ENCODE measurements at places on chromosomes 11 and 22.

DNA sequence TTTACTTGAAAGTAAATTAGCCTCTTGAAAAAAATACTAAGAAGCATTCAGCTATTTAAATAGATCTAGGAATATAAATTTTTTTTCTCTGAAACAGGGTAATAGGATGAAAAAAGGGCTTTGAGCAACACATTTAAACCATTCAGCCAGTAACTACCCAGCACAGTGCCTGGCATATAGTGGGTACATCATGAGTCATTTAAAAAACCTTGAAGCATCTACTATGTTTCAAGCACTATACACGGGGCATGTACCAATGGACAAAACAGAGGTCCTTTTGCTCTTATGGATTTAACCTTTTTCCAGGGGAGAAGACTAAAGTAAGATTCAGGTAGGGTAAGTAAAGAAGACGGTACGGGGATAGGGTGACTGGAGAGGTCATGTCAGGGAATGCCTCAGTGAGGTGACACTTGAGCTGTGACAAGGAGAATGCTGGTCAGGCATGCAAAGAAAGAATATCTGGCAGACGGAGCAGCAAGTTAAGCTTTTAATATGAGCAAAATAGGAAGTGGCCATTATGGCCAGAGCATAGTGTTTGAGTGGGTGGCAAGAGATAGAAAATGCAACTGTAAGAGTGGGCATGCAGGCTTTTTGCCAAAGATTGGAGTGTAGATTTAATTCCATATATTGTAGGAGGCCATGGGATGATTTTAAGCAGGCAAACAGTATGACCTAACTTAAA, 101.1 kb downstream of the HIPK3 start:
- no peak for DNase-seq

- no peak for DNase-seq
These were observed 92.9 kb downstream of the DHCR7 start for GRCh38 chr11:71355281-71355680.

- DNase-seq, result no peak
These were observed 117.6 kb downstream of the DSCAML1 start for GRCh38 chr11:117679461-117679860.

DNA sequence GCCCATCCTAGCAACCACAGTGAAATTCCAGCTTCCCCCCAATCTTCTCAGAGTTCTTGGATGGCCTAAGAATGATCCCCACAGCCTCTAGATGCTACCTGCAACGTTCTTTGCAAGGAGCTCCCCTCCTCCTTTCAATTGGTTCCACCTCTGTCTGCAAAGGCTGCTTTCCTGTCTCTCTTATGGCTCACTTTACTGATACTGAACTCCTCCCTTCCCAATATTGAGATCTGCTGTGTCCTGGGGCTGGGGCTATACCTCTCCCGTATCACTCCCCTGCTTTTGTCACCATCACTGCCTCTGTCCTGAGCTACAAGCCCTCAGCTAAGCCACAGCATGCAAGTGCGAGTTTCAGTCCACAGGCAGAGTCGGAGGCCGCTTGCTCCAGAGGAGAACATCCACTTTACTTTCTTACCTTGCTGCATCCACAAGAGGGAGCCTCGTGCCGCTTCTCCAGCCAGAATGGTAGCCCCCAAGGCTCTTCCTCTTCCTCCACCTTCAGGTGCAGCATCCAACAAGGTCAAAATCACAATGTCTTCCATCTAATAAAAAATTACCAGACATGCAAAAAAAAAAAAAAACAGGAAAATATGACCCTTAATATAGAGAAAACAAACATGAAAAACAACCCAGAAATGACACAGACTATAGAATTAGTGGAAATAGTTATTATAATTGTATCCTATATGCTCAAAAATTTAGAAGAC, 48.6 kb upstream of the TMEM45B start:
- DNase-seq, result peak; percentile 57

GRCh38 chr22:25388866-25389540, 169.6 kb downstream of the CRYBB2 start:
- no peak for DNase-seq

DNA sequence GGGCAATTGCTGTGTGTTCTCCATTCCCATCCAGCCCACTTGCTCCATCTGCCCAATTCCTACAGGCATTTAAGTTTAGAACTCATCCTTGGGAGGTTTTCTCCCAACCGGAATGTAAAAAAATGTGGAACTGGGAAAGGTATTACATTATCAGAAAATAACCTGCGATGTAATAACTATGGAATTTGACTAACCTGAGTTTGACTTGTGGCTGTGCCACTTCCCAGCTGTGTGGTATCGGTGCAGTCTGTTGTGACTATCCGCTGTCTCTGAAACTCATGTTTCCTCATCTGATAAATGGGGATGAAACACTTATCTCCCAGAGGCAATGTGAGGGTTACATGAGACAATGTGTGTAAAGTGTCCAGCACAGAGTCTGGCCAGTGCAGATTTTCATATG, 77.6 kb downstream of the TENM4 start:
- no peak for DNase-seq

DNA sequence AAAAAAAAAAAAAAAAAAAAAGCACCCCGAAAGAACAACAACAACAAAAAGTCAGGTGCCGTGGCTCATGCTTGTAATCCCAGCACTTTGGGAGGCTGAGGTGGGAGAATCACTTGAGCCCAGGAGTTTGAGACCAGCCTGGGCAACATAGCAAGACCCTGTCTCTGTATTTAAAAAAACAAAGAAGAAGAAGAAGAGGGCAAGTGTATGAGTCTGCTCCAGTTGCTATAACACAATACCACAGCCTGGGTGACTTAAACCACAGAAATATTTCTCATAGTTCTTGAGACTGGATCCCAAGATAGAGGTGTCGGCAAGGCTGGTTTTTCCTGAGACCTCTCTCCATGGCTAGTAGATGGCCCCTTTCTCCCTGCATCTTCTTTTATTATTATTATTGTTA, 12.4 kb downstream of the CRYBA4 start:
- no peak for DNase-seq

GRCh38 chr11:63837027-63837688, 1.8 kb upstream of the MARK2 start:
- peak; percentile 83 for DNase-seq

DNA sequence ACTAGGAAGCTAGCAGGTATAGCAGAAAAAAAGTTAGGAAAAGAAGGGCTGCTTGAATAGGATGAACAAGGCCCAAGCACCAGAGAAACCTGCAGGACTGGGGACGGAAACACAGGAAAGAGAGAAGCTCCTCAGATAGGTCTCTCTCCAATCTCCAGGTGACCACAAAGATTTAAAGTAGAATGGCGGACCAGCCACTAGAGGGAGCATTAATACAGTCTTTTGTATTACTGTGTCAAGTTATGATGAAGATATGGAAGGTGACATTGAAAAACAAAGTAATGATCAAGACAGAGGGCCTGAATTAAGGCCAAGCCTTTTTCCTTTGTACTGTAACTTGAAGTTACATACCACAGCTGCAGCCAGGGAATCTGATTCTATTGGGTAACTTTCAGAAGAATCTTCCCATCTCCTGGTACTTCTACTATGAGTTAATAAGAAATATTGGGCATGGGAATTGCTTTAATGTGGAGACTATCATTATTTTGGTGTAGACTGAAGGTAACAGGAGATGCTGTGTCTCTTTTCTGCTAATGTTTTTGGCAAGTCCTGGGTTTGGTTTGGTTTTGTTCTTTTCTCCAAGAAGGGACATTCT, 33.8 kb downstream of the OR2AG2 start:
- DNase-seq, result peak; percentile 70

DNA sequence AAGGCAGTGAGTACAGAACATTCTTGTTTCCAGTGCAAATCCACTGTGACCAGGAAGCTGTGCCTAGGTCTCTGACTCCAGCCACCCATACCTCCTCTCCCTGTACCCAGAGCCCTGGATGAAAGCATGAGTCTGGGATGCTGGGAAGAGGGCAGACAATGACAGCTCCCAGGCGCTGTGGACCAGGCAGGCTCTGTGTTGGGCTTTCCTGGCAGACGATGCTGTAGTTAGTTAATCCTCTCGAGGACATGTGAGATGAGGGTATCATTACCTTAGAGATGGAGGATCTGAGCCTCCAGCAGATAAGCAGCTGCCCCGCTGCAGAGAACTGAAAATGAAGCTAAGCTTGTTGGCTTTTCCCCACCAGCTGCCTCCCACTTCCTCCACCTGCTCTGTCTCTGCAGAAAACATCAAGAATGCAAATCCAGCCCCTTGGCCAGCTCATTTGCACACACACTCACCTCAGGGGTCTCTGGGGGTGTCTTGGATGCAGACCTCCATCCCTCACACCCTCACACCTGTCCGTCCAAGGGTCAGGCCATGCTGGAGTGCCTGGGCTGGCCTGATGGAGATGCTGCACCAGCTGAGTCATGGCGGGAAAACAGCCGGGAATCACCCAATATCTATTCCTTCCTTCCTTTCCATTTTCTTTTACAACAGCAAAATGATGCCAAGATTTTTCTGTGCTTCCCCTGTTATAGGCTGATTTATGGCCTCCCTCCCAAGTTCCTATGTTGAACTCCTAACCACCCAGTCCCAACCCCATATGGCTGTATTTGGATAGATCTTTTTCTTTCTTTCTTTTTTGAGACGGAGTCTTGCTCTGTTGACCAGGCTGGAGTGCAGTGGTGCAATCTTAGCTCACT, 94.9 kb upstream of the SEPTIN5 start:
- DNase-seq, result no peak

GRCh38 chr22:38970551-38970950, 11.6 kb upstream of the APOBEC3B start:
- DNase-seq, result no peak

DNA sequence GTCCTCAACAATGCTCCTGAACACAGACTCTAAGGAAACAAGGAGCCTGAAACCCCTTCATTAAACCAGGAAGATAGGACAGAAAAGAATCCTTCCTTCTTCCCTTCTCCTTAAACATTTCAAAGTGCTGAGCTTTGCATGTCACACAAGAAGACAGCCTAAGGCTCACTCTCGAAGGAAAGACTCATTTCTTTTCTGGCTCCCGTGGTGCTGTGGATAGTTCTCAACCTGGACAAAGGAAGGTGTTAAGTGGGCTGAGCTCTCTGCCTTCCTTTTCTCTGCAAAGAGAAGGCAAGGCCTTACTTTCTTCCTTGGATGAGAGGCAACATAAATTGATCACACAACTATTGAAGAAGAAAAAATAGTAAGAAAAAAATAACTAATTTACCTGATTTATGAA, 452.4 kb upstream of the DDI1 start:
- no peak for DNase-seq

DNA sequence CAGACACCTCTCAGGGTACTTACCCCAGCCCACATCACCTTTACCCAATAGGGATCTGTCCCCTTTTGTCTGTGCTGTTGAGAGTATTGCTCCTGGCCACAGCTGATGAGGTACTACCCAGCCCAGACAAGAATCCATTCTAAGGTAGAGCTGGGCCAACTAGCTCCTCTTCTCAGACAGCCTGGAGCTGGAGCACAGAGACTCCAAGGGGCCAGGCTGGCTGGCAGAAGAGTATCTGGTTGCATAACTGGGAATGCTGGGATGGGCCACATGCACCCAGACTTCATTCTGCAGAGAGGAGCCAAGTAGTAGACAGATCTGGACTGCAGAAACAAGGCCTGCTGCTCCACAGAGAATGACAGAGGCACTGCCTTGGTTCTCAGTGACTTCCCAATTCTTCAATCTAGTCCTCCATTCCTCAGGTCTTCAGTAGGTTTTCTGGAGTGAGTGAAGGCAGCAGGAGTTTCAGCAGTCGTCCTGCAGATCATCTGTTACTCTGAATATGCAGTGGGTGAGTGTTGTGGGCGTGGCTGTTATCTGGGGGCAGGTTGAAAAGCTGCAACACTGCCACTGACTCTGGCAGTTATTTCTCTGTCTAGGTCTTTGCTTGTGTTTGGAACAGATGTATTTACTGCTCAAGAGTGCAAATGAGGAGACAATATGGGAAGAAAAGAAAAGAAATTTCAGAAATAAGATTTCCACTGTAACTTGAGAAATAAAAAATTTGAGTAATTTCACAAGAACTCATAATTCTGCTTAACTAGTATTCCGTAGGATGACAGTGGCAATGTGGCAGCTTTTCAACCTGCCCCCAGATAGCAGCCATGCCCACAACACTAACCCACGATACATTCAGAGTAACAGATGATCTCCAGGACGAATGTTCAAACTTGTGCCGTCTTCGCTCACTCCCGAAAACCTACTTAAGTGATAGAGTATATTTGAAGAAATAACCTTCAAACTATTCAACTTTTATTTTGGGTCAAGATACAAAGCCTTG, 34.9 kb downstream of the MAPK1 start:
- no peak for DNase-seq

DNA sequence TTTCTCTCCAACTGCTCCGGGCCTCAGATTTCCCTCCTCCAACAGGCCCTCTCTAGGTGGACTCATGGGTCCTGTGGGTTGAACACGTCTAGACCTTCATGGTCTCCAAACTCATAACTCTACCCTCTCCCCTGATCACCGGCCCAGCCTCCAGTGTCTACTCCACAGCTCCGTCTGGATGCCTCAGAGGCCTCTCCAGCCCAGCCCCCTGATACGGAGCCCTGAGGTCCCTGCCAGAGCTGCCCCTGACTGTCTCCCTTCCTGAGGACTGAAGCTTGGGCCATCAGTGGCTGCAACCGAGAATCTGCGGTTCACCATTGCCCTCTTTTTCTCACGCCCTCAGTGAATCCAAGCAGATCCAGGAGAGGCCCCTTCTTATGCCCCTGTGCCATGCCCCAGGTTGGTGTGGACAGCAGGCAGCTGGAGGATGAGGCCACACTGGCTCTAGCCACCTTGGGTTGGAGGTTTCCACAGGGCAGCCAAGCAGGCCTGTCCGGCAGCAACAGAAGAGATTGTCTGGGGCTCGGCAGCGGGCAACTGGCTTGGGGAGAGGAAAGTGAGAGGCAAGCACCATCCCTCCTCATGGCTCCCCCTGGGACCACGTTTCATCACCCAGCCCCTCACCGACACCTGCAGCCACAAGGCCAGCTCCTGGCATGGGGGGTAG, 104.6 kb upstream of the FGF3 start:
- no peak for DNase-seq

DNA sequence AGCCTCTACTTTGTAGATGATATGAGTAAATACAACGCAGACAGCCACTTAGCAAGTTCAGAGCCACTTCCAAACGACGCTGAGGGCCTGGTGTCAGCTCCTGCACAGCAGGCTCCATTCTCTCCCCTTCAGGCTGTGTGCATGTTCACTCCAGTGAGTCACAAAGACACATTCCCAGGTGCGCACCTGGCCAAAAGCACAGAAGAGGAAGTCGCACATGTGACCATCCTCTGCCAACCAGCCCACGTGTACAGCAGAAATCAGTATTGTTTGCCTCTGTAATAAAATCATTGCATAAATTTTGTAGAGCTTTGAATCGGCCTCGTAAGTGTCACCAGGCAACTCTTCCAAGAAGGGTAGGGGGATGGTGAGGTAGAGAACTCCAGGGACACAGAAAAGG, 19.5 kb upstream of the TPH1 start:
- no peak for DNase-seq

DNA sequence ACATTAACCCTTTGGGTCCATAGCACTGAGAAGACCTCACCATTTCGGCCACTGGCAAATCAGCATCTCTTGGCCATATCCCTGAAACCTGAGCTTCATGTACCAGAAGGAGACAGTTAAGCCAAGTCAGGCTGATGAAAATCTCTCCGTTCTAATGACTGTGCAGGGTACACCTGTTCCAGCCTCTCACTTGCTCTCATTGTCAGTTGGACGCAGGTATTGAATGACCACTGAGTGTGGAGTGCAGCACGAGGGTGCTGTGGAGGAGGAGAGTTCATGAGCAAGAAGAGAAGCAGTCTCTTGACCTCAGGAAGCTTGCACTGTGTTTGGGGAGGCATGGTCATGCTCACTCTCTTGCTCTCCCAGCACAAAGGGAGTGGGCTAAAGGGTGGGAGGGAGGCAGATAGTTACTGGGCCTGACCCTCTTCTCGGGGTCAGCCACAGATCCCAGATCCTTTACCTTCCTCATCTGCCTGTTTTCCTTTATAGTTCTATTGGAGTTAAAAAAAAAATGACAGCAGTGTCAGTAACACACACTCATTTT, 65.2 kb downstream of the ZBTB16 start:
- DNase-seq, result no peak

Data from ELR (cell line).